ENCODE measurements at places on chromosomes 6 and 20.

DNA sequence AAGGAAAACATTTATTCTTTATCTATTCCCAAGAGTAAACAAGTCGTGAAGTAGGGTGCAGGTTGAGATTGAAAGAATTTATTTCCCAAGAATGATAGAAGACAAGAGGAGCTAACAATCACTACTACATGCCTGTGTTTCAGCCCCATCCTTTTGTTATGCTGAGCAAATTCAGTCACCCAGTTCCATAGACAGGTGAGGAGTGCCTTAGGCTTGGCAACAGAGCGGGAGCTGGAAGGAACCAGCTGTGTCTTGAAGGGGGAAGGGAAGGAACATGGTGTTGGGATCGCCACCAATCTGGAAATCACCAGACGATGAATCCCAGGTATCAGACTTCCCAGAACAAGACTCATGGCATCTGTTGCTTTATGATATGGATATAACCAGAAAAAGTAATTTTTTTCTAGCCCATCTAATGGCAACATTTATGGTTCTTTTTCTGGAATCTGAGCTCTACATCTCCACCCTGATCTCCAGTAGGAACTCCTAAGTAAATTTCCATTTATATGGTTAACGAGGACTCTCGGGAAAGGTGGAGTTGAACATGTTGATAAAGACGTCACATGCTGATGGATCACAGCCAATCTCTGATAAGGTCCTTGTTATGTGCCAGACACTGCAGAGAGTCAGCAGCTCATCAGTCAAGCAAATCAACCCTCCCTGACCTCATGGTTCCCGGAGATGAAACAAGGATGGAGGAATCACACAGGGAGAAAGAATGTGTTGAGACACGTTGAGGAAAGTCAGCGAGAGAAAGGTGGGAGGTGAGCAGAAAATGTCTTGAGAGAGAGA, 344.9 kb downstream of the SMOC2 start:
- DNase-seq, result no peak

DNA sequence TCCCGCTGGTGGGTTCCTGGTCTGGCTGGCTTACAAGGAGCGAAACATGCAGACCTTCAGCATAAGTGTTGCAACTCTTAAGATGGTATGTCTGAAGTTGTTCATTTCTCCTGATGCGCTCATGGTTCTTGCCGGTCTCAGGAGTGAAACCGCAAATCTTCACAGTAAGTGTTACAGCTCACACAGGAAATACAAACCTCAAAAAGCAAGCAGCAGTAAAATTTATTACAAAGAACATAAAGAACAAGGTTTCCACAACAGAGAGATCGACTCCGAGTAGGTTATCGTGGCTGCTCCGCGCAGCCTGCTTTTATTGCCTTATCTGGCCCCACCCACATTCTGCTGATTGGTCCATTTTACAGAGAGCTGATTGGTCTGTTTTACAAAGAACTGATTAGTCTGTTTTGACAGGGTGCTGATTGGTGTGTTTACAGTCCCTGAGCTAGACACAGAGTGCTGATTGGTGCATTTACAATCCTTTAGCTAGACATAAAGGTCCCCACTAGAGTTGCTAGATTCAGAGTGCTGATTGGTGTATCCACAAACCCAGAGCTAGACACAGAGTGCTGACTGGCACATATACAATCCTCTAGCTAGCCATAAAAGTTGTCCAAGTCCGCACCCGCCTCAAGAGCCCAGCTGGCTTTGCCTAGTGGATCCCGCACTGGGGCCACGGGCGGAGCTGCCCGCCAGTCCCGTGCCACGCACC, 39.2 kb downstream of the TRIM27 start:
- peak; percentile 23 for DNase-seq

- DNase-seq, result no peak
Observed at GRCh38 chr20:11912013-11912658, 5.6 kb upstream of the BTBD3 start.

GRCh38 chr6:46953921-46954320, 32.2 kb upstream of the ADGRF5 start:
- no peak for DNase-seq

GRCh38 chr20:45462711-45463509, 6.6 kb upstream of the WFDC2 start:
- no peak for DNase-seq

DNA sequence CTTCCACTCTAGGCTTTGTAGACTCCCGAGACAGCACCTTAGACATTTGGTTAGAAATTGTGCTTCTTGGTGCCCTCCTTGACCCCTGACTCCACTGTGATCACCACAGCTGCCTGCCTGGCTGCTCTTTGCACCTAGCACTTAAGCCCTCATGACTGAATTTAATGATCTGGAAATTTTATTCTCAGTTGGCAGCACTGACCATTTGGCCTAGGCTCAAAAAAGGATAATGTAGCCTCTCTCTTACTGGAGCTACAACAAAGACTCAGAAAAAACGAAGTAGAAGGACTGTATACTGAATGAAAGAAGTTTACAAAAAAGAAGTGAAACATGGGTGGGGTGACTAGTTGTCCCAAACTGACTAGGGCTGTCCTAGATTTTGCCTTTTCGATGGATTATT, 11.3 kb upstream of the ABRACL start:
- DNase-seq, result peak; percentile 30

DNA sequence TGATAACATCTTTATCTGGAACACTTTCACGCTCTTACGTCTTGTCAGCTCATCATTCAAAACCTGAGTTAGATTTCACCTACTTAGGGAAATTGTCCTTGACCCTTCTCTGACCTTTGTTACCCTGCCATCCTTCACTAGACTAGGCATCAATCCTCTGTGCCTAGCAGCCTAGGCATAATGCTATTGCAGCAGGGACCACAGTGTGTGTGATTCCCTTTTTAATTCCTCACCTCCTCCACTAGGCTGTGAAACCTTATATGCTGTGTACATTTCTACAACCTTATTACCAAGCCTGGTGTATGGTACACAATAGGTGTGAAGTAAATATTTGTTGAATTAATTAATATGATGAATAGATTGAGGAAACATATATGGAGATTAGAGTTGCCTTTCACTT, 66.7 kb upstream of the DEFB112 start:
- DNase-seq, result no peak

DNA sequence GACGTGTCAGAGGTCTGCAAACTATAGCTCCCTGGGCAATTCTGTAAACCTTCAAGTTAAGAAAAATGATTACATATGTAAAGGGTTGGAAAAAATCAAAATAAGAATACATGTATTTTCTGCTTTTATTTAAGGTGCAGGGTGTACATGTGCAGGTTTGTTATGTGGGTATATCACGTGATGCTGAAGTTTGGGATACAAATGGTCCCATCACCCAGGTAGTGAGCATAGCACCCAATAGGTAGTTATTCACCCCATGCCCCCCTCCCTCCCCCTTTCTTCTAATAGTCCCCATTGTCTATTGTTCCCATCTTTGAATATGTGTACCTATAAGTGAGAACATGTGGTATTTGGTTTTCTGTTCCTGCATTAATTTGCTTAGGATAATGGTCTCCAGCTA, 51.1 kb upstream of the GCM1 start:
- DNase-seq, result no peak

GRCh38 chr6:170206851-170207431, 83.9 kb downstream of the DLL1 start:
- no peak for DNase-seq

DNA sequence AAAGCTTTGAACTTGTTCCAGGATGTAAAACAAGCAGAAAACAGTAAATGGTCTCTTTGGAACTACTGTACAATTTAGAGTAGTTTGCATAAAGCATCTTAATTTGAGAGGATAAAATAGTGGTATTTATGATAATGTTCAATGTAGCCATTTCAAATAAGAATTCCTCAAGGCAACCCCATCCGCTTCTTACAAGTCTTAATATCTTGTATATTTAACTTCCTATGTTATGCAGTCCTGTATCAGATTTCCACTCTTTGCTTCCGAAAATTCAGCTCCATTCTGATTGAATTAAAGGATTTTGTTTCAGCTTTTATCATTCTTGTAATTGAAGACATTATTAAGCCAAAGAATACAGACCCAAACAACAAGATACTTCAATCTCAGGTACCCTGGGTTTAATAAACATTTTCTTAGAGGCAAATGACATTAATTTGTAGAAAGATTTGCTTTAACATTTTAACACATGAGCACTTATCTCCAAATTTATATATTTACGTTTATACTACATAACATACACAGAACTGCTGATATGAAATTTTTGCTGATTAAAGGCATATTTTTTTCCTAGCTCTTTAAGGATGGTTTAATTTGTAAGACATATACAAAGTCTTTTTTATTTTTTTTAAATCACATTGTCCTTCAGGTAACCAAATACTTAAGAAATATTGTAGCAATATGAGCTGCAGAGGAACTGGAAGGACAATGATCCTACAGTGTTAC, 131.1 kb upstream of the BEND3 start:
- DNase-seq, result no peak

DNA sequence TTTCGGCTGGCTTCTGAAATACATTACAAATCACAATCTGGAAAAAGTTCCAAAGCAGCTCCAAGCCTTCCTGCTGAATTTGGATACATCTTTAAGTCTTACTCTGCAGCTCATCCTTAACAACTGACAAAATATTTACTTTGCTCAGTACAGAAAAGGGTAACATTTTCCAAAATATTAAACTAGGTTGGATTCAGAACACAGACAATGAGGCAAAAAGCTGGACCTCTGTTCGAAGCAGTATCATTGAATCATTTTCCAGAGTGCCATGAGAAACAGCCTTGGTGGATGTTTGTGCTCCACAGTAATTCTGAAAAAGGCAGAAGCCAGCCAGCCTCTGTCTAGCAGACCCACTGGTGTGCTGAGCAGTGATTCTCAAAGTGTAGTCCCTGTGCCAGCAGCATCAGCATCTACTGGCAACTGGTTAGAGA, 162.1 kb downstream of the AIG1 start:
- DNase-seq, result no peak

- no peak for DNase-seq
Observed at GRCh38 chr20:63815615-63816253, 15.3 kb downstream of the ZBTB46 start.

DNA sequence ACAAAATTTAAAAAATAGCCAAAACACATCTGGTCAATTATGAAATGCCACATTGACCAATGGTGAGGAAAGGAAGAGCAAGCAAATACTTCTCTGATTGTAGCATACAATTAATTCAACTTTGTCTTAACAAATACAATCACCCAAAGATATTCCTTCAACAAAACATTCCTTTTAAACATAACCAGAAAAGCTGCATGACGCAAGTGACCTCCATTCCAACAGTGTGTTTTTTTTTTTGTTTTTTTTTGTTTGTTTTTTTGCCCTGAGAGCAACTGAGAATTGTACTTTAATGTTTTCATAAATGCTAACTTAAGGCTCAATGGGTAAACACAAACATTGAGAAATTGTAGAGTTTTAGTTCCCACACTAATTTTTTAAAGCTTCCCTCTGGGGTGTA, 184.4 kb downstream of the PTPRK start:
- no peak for DNase-seq

GRCh38 chr6:22361576-22361975, 64.7 kb upstream of the PRL start:
- no peak for DNase-seq

- no peak for DNase-seq
Observed at GRCh38 chr20:40848096-40848495, 159.1 kb upstream of the MAFB start.

GRCh38 chr6:7215131-7215530, 97.9 kb downstream of the SSR1 start:
- no peak for DNase-seq

GRCh38 chr20:16028923-16029322, 544.3 kb downstream of the KIF16B start:
- DNase-seq, result no peak
